Substantia nigra (tissue), 51 donors: ENCODE measurements at places on chromosomes 2 and 18.

GRCh38 chr2:207683879-207684627, 27.4 kb upstream of the CCNYL1 start:
- DNase-seq: no peak

DNA sequence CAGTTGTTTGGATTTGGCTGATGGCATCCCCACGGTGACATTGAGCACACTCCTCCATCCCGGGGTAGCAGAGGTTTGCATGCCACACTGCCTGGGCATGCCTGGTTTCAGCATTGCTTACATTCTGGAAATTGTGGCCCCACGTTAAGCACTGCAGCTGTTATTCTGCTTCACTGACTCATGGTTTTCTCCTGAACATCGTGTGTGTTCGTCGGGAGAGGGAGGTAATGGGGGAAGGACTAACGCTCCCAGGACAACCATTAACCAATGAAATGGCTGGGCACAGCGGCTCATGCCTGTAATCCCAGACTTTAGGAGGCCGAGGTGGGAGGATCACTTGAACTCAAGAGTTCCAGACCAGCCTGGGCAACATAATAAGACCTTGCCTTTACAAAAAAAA, 28.2 kb upstream of the YWHAQ start:
- no peak for DNase-seq

DNA sequence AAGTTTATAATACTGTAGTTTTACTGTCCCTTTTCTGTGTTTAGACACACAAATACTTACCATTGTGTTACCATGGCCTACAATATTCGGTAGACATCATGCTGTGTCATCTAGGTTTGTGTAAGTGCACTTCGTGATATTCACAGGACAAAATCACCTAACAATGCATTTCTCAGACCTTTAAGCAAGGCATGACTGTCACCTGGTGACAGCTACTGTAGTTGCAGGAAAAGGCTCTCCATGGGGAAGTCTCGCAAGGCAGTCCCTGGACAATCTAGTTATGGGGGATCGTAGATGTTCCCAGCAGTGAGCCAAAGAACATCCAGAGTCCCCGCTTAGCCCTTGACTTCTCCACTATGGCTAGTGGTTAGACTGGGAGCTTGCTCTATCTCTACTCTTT, 73.1 kb downstream of the EIF2AK3 start:
- DNase-seq: no peak

DNA sequence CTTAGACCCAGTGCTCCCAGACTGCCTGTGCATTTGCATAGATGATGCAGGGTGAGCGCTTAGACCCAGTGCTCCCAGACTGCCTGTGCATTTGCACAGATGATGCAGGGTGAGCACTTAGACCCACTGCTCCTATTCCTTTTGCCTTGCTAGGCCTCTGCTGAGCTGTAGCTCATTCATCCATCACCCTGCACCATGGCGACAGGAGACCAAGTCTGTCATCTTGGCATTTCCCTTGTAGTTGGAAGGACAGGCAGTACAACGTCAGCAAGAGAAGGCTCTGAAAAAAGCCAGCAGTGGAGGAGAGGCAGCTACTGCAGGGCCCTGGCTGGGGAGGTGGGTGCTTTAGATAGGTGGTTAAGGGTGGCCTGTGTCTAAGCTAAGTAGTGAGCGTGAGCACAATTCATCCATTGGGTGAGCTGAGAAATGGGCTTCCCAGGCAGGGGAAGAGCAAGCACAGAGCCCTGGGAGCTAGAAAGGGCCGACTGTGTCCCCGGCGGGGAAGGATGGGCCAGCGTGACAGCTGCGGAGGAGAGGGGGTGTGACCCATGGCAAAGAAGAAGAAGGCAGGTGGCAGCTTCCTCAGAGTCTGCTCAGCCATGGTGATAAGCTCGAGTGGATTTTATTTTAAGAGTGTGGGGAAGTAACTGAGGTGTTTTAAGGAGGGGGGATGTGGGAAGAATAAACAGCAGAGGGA, 108.8 kb downstream of the LPIN1 start:
- no peak for DNase-seq

DNA sequence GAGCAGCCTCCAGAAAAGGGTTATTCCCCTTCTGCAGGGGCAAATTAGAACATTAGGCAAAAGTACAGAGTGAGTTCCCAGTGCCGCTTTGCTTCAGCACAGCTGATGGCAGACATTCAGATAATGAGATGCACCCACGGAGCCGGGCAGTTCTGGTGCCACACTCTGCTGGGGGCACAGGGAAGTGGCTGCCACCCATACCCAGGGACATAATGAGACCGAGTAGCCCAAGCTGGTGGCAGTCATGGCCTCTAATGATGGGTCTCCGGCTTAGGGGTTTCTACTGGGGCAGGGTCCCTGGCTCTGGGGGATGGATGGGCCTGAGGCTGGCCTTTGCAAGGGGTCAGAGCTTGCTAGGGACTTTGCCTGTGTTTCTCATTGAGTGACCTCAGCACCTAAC, 26.2 kb downstream of the GLI2 start:
- no peak for DNase-seq

- no peak for DNase-seq
Observed at GRCh38 chr2:156199588-156199987, 132.9 kb downstream of the NR4A2 start.

DNA sequence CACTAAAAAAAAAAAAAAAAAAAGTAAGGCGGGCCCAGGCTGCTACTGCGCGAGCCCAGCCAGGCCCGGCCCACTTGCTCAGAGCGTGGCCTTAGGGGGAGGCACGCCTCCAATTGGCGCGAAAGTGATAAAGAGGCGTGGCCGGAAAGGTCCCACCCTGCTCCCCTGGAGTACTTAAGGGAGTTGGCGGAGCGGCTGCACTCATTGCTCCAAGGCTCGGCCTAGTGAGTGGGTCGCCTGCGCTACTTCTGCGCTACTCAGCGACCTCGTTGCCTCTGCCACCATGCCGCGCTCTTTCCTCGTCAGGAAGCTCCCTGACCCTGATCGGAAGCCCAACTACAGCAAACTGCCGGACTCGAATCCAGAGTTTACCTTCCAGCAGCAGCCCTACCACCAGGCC, 36.9 kb downstream of the UNC80 start:
- no peak for DNase-seq

GRCh38 chr2:154495455-154495868, 203.0 kb upstream of the KCNJ3 start:
- no peak for DNase-seq

DNA sequence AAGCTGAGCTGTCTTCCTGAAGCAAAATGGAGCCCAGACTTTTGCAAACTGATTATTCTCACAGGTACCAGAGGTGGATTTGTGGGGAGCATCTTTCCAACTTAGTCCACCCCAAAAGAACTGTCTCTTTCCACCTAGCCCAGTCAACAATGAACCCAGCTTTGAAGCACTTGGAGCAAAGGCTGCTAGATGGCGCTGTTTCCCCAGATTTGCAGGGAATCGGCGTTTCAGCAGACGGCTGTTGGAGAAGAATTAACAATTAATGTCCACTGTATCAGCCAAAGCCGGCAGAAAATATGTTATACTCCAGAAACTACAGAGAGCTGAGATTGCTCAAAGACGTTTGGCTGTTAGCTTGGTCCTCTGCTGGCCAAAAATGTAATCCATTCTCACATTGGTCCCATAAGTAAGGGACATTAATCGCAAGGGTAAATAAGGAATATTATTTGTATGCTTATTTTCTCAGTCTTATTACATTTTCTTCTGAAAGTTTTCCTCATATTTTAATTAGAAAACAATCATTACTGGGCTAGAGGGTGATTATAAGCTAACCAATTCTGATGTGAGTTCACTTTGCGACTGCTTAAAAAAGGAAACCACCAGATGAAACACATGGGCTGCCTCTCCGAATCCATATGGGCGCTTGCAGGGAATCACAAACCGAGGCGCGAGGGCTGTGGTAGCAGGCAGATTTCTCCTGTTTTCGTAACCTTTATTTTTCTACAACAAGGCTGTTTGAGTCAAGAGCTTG, 423.8 kb upstream of the MEX3C start:
- peak; percentile 59 for DNase-seq

DNA sequence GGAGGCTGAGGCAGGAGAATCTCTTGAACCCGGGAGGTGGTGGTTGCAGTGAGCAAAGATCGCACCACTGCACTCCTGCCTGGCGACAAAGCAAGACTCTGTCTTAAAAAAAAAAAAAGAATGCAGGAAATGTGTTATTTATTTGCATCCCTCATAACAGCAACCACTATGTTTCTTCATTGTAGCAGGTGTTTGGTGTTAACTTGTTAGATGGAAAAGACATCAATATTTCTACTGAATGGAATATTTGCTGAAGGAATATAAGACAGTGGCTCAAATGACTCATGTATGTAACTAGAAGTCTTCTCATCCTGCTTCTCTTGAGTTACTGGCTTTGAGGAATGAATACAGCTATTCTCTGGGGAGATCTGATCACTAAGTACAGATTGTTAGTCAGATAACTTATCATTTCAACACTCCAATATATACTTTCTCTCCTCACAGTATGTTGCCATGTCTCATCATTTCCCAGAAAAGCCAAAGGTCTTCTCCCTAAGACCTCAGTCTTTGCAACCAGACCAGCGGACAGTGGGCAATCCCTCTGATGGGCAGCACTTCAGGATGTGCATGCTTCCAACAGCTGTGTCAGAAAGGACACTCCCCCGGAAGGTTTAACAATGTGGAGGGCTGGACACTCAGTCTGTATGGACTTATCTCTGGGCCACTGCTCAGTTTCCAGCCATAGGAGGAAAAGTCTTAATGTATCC, 104.4 kb upstream of the STK17B start:
- DNase-seq: no peak

DNA sequence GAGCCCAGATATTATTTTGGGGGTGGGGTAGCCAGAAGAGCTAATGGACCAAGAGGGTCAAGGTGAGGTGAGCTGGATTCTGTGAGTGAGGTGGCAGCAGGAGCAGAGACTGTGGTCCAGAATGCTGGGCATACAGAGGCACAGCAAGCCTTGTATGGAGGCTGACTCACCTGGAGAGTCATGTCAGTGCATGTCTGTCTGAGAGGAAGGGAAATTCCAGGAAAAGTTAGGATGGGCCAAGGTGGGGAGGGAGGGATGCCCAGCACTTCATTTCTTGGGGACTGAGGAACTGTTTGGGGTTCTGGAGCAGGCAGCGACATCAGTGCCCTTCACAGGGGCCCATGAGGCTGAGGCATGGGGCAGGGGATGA, 21.1 kb downstream of the PER2 start:
- no peak for DNase-seq

GRCh38 chr2:161147856-161148255, 12.4 kb upstream of the TANK start:
- DNase-seq: no peak

- no peak for DNase-seq
Observed at GRCh38 chr2:3571284-3571683, 3.8 kb upstream of the RPS7 start.

DNA sequence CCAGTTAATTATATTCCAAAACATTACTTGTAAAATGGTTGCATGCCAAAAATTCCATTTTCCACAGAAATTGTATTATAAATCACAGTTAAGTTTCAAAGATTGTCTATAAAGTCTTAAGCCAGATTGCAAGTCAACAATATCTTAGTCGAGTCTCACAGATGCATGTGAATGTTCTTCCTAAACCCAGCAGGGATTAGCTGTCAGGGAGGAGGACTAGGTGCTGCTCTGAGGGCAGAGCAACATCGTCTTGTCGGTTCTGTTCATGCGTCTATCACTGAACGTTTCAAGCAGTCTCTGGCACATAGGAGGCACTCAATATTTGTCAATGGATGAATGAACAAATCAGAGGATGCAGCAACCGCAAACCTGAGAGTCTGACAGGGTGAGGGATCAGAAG, 27.0 kb downstream of the EPB41L3 start:
- no peak for DNase-seq

GRCh38 chr2:171923206-171923605, 945 bp downstream of the HAT1 start:
- DNase-seq: no peak

DNA sequence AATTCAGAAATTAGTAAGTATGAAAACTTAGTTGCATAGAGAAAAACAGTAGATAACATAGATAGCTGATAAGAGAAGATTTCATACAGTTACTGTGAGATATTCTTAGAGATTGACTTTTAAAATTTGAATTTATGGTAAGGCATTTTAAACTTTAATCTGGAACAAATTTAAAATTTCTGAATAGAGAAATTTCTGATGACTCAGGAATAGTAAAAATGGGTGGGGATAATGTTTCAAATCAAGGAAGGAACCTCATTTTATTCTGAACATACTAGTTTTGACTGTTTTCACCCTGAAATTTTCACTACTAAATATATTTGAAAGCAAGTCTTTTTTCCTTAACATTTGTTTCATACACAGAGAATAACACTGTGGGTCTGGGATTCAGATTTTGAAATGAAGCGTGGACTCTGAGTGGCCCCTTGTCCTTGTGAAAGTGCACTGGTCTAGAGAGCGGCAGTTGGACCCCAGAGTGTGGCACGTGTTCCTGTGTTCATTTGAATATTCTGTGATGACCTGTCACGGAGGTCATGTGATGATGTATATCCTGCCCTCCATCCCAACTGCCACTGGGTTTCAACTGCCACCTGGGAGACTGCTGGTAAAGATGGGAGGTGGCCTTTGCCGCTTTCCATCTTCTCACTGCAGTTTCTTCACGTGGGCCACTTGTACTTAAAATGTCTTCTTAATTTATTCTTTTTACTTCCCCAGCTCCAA, 38.5 kb upstream of the RAB6D start:
- no peak for DNase-seq

- no peak for DNase-seq
Observed at GRCh38 chr2:54768772-54769428, 45.4 kb downstream of the EML6 start.

DNA sequence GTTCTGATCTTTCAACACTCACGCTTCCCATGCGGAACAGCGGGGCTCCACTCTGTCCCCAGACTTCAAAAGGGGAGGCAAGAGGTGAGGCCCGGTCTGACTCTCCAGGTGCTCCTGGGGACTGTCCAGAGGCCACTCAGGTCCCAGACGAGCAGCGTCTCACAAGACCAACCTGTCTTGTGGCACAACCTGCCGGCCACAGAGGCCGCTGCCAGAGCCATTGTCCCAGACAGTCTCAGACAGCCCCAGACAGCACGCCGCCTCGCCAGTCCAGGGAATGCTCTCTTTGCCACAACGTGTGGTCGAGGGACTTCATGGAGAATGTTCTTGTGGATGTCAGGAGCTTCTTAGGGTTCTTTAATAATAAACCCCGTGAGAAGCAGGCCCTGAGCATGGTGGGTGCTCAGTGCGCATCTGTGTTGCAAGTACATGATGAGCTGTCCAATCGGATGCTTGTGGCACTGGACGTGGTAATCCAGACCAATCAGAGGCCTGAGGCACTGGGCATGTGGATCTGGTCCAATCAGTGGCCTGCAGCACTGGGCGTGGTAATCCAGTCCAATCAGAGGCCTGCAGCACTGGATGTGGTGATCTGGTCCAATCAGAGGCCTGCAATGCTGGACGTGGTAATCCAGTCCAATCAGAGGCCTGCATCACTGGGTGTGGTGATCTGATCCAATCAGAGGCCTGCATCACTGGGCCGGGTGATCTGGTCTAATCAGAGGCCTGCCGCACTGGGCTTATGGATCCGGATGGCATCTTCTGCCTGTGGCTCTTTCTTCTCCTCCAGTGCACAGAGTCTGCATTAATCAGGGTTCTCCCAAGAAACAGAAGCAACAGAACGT, 76.4 kb downstream of the TMEM18 start:
- DNase-seq: no peak
